ENCODE measurements at places on chromosomes 7 and 10.

DNA sequence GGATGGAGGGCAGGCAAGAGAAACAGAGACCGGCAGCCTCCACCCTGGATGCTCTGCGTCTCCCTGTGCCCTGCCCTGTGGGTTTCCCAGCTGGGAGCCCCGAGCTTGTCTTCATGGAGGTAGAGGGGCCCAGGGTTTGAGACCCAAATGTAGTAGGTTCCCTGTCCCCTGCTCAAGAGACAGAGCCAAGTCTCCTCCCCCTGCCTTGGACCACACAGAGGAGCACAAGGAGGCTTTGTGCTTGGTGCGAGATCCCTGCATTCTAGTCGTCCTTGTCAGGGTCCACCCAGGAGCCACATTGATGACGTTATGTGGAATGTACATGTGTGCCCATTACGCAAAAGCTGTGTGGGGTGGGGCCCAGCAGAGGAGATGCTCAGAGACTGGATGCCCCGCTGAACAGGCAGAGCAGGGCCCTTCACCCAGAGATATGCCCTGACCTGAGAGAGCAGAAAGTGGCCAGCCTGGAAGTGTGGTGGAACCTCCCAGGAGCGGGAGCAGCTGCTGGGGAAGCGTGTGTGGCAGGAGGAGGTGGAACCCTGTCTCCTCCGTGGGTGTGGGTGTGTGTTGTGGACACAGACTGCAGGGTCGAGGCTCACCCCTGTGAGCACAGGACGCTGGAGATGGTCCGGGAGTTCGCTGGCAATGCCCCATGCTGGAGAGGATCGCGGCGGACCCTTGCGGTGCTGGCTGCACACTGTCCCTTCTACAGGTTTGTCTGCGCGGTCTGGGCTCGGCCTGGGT is 39.3 kb downstream of the VWA2 start:
- no peak for DNase-seq

- DNase-seq: no peak
These were observed 55.0 kb downstream of the PIK3AP1 start for GRCh38 chr10:96665306-96665705.

- no peak for DNase-seq
These were observed 139.1 kb downstream of the GATA3 start for GRCh38 chr10:8193546-8193945.

GRCh38 chr10:51630640-51631005 is 68.8 kb downstream of the CSTF2T start:
- no peak for DNase-seq

- DNase-seq: no peak
These were observed 537.8 kb upstream of the AUTS2 start for GRCh38 chr7:69060516-69060915.

All from activated CD4-positive, alpha-beta T cell treated with anti-CD3 and anti-CD28 coated beads, Interleukin-2, Interleukin-6, amounts not matched to agents 100 ng/mL and 50 ng/mL, durations not matched to agents 16 hours and 8 hours (primary cell).